ENCODE measurements at places on chromosomes 6 and 20.

GRCh38 chr20:43721429-43722152 is 5.2 kb downstream of the GTSF1L start:
- DNase-seq = no peak

- no peak for DNase-seq
These were observed 72.6 kb downstream of the GJA10 start for GRCh38 chr6:89966913-89967312.

DNA sequence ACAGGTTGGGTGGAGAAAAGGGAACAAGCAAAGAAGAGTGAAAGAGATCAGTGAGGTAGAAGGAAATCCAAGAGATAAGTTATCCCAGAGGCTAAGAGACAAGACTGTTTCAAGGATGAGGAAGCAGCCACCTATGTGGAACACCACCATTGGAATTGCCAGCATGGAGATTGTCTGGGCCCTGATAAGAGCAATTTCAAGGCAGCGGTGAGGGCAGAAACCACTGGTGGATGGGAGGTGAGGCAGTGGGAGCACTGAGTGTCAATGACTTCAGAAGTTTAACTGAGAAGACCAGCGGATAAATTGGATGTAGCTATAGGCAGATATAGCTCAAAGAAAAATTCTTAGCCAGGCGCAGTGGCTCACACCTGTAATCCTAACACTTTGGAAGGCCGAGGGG is 56.7 kb downstream of the SNX5 start:
- DNase-seq = no peak

DNA sequence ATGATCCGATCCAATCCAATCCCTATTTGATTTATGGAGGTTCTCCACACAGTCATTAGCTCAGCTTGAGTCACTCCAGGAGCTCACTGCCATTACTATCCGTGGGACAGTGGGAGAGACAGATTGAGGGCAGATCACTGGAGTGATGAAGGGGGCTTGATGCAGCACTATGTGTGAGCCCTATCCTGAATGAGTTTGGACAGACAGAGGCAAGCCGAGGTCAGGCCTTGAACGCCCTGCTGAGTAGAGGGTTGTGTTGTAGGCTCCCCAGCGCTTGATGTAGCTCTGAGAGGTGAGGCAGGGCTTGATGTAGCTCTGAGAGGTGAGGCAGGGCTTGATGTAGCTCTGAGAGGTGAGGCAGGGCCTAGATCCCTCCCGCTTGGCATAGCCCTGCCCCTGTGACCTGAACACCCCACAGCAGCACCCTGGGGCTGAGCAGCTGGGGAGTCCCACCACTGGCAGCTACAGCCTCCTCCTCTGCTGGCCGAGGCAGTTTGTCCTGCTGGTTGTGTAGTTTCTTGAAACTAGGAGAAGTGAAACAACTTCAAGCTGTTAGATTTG is 58.7 kb downstream of the ZFAND3 start:
- no peak for DNase-seq

DNA sequence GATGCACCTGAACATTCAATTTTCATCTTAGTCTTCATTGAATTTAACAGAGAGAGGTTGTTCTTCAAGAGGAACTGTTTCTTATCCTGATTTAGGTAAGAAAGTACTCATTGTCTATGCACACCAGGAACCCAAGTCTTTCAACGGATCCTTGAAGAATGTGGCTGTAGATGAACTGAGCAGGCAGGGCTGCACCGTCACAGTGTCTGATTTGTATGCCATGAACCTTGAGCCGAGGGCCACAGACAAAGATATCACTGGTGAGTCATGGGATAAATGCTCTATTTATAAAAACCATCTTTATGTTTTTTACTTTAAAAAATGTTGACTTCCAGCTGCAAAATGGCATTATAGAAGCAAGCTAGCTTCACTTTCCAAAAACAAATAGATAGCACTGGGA is 10.2 kb downstream of the NQO2 start:
- no peak for DNase-seq

- no peak for DNase-seq
These were observed 87.7 kb upstream of the HMGCLL1 start for GRCh38 chr6:55666606-55667225.

DNA sequence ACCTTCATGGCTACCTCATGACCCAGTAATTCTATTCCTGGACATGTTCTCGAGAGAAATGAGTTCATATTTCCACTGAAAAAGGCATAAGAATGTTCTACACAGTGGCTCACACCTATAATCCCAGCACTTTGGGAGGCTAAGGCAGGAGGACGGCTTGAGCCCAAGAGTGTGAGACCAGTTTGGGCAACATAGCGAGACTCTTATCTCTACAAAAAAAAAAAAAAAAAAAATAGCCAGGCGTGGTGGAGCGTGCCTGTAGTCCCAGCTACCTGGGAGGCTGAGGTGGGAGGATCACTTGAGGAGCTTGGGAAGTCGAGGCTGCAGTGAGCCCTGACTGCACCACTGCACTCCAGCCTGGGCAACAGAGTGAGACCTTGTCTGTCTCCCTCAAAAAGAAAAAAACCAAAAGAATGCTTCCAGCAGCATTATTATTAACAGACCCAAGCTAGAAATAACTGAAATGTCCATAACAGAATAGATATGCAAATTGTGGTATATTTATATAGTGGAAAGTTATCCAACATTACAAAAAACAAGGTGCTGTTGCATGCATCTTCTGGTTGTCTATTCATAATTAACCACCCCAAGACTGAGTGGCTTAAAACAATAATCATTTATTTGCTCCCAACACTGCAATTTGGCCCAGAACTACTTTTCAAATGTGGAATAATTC is 9.4 kb upstream of the RAB44 start:
- DNase-seq = no peak

GRCh38 chr6:72420409-72420808 is 201.5 kb upstream of the KCNQ5 start:
- DNase-seq = no peak

GRCh38 chr20:11537032-11537431 is 380.7 kb upstream of the BTBD3 start:
- no peak for DNase-seq

DNA sequence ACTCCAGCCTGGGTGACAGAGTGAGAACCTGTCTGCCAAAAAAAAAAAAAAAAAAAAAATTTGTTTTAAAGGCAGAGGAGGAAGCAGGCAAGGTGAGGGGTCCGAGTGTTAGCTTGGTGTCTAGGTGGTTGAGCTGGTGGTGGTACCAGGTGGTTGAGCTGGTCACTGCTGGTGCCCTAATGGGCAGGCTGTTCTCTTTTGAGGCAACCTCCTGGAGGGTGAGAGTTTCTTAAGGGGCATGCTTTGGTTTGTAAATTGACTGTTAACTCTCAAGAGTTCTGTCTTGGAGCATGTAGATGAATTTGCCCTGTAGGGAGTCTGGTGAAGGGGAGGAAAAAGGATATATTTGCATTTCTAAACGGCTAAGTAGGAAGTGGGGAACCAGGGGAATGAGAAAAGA is 52.7 kb downstream of the BANF2 start:
- DNase-seq = no peak

DNA sequence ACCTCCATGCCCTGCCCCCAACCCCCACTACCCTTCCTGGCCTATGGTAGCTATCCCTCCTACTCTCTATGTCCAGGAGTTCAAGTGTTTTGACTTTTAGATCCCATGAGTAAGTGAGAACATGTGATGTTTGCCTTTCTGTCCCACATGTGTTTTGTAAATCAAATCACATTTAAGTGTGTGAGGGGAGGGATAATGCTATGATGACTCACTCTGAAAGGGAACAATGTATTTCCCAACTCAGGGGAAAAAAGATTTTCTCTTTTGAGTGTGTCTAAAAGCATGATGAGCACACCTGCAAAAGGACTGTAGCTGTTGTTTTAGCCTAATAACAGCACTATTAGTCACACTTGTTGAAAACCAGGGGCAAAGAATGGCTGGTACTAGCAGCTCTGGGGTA is 193.7 kb downstream of the GJA10 start:
- no peak for DNase-seq

DNA sequence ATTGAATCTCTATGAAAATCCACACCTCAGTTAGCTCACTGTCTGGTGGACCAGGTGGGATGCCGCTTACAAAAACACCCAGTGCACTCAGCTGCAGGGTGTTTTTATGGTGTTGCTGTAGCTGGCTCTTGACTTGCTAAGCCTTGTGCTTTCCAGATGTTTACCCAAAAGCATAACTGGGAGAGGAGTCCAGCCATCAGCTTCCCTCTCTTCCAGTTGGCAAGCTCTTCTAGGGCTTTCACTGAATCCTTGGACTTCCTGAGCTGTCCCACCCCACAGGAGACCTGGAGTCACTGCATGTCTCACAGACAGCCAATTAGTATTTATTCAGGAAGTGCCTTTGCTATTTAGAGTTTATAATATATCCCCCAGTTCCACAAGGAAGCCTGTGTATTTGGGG is 210.9 kb downstream of the FNDC1 start:
- DNase-seq = no peak

DNA sequence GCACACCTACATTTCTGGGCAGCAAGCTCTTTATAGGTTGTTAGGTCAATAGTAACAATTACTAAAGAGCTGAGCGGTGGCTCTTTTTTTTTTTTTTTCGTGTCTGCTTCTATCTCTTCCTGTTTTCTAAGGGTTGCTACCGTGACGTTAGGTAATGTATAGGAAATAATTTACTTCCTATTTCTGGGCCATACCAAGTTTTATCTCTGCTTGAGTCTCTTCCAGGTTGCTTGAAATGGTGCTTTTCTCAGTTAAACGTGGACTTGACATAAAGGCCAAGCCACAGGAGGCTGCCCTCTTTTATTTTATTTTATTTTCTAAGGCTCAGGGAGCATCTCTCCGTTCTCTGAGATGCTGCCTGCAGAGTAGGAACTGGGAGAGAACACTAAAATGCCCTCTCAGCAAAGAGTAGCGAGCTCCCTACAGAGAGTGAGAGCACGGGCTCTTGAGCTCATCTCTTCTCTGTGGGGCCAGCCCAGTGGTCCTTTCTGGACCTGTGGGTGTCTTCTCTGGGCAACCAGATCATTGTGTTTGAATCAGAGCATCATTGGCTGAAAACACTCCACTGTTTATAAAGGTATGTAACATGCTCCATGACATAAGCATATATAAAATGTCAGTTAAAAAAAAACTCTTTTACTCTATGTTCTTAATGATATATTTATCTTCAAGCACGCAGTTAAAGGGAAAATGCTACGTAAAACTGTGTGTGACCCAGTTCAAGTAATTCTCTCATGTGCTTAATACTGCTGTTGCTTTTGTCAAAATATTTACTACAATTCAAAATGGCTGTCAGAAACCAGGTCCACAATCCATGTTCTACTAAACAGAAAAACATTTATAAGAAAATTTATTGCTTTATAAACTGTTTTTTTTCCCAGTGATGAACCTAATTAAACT is at the start of gene ZNF831:
ZNF831 (plus strand) TSS at position 191 of the 900 bp plus-strand sequence. CDS start 27,199 bp downstream, outside the sequence.
- DNase-seq = no peak

- no peak for DNase-seq
These were observed 5.7 kb upstream of the OSTM1 start for GRCh38 chr6:108080010-108080780.

DNA sequence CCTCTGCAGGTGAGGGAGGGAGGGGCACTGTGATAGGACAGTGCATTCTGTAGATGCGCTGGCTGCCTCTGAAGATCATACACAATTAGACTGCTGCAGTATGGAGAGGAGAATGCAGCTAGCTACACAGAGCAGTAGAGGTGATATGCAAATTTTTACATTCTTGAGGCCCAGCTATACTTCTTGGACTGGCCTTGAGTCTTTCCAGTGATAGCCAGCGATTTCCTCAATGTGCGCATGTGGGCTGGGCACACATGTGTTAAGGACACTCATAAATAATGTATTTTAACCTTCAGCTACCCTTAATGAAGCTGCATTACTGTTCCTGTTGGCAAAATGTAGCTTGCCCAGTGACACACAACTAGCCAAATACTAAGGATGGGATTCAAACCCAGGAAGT is 19.0 kb downstream of the TTPAL start:
- DNase-seq = no peak

DNA sequence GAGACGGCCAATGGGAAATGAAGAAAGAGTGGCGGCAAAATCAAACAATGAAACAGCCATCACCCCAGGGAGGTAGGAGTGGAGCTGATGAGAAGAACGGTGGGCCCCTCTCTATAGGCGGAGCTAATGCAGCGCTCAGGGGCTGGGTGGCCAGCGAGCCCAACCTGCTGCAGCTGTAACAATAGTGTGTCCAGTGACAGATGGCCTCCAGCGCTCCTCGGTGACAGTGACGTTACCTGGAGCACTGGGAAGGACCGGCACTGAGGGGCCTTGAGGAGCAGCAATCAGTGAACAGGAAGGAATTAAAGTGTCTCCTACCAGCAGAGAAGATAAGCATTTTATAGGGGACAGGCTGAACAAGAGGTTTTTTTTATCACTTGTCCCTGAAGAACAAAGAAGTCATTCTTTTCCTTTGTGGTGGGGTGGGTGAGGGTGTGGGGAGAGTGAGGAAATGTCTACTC is 81.6 kb downstream of the FOXA2 start:
- DNase-seq = no peak

DNA sequence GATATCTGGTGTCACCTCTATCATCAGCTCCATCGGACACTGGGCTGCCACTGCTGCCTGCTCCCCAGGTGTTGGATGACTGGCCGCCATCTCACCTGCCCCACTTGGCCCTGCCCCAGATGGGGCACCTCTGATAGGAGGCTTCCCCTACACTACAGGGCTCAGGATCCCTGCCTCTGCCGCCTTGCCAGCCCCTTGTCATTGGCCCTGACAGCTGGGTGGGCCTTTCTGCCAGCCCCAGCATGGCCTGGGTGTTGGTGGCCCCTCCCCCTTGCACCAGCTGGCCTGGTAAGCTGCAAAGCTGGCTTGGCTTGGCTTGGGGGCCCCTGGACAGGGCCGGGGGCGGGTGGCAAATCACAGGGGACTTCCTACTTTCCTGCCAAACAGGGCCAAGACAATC is 10.6 kb downstream of the PACSIN1 start:
- DNase-seq = no peak

DNA sequence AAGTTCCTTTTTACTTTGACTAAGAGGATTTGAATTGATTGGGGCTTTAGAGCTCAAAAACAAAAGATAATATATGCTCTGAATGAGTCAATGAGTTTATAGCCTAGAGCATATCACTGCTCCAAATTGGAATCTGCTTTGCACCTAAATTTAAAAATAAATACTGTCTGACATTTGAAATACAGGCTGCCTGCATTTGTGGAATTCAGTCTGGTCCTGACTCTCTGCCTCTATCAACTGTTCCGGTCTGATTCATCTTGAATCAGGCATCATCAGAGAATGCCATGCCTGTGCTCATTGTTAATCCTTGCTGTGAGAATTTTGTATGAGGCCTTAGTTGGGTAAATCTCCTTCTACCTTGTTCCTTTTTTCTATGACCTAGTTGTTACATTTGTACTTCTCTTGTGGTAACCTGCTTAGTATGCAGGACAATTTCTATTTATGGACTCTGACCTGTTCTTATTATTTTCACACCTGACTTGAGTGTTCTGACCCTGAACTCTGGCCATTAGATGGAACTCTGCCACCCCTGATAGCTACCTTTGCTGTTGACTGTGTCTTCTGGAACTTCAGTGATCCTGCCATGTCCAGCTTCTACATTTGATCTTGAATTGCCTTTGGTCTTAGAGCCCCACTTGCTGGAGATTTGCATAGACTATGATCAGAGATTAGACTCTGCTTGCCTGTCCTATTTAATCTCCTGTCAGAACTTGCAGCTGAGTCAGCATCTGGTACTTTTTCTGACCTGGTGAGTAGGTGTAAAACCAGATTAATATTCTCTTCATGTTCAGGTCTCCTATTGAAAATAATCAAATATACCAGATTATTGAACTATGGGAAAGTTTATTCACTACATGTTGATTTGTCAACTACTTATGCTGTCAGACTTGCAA is 442.7 kb upstream of the HS3ST5 start:
- no peak for DNase-seq
